Effector memory CD8-positive, alpha-beta T cell (primary cell): ENCODE measurements at places on chromosomes 13 and 19.

DNA sequence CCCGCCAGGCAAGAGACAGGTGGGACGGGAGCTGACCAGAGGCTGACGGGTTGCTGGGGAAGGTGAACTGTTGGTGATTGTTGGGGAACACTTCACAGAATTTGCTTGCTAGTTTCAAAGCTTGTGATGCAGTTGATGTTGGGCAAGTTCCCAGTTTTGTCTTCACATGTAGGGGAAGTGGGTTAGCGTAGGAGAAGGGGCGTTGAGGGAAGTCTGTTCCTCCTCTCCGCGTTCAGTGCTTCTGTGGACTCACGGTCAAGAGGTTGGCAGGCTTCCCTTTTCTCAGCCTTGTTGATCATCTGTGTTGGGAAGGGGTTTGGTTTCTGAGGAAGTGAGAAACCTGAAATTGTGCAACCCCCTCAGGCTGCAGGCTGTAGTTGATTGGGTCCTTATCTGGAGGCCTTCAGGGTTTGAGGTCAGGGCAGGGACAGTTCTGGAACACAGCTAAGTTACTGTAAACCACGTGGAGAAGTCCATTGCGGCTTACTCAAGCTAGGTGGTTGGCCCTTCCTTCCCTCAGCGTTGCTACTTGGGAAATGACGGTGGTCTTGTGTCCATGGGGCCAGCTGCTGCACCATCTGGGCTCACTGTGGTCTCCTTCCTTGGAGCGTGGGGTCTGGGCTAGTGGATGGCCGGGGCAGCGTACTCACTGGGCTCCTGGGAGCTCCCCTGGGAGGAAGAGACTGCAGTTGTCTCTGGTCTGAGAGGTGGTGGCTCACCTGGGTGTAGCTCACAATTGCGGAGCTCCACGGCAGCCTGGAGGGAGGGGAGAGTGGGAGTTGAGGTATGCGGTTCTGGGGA, 7.5 kb downstream of the RPS9 start:
- DNase-seq = no peak

DNA sequence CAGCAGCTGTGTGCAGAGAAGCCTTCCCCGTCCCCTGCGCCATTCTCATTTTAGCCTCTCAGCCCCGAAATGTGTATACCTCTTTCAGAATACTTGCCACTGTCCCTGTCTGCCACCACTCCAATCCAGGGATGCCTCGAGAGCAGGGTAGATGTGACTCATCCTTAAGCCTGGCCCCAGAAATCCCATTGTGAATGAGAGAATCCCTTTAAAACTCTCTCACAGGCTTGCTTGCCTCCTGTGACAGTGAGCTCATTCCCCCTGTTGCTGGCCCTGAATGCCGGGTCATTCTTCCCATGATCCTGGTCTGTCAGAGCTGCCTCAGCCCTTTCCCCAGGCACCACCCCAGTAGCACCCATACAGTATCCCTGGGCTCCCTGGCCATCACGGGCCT, 9.6 kb downstream of the AP2A1 start:
- DNase-seq = no peak

- no peak for DNase-seq
Measured at GRCh38 chr19:11296264-11296663, 304 bp downstream of the TSPAN16 start.

GRCh38 chr13:95858286-95859075, 181.5 kb downstream of the DNAJC3 start:
- no peak for DNase-seq

DNA sequence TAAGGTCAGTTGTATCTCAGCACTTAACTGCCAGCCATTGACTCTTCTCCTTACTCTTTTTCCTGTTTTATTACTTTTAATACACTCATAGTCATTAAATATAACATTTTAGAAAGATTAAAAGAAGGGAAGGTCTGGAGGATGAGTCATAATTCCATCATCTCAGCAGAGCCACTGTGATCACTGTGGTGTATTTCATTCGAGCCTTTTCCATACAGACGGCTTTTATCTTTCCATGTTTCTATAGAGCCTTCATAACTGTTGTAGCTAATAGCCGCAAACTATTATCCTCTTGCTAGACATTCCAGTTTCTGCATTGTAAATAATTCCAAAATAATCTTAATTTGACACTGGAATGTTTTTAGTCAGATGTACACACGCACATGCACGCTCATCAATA, 4.7 kb upstream of the FLT1 start:
- DNase-seq = no peak

DNA sequence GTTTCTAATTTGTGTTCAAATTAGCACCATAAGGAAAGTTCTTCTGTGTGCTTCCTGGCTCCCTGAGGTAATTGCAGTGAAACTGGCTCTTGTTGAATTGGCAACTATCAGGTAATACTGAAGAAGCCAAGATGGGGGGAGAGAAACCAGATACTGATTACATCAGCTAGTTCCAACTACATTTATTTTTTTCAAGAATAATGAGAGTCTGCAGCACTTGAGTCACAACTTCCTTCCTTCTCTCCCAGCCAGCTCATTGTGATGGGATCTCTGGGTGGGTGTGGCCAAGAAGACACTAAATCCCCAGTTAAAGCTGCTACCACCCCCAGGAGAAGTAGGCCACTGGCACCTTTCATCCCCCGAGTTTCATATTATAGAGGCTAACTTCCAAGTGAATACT, 100.7 kb upstream of the RXFP2 start:
- no peak for DNase-seq

GRCh38 chr13:33776239-33776881, 41.6 kb upstream of the RFC3 start:
- no peak for DNase-seq

- DNase-seq = no peak
Measured at GRCh38 chr13:38636761-38637160, 50.1 kb upstream of the FREM2 start.

GRCh38 chr19:30165228-30165813, 206.9 kb upstream of the ZNF536 start:
- no peak for DNase-seq

DNA sequence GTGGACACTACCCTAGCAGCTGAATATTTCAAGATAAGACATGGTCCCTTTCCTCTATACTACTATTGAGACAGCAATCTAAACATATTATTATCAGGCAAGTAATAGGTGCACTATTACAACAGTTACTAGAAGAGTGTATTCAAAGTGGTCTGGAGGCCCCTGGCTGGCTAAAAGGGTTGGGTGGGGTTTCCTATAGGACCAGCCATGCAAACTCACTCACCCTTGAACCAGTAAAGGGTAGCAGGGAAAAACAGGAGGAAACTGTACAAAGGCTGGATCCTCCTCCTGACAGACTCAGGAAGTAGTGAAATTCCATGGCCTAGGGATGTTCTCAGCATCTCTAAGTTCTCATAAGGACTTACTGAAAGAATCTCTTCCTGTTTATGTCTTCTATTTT, 7.7 kb downstream of the SMAD9 start:
- DNase-seq = no peak

DNA sequence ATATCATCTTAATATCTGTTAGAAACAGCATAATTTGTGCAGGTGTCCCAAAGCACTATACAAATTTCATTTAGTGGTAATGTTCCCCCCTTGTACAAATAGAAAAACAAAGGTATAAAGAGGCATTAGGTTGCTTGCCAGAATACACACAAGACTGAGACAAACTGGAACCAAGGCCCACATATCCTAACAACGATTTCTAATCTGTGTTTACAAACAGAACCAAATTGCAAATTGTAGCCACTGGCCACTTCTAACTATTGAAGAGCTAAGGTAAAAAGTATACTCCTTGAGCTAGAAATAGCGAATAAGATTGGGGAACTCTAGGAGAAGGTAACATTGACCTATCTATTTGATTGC, 526.1 kb downstream of the KLF12 start:
- DNase-seq = no peak

DNA sequence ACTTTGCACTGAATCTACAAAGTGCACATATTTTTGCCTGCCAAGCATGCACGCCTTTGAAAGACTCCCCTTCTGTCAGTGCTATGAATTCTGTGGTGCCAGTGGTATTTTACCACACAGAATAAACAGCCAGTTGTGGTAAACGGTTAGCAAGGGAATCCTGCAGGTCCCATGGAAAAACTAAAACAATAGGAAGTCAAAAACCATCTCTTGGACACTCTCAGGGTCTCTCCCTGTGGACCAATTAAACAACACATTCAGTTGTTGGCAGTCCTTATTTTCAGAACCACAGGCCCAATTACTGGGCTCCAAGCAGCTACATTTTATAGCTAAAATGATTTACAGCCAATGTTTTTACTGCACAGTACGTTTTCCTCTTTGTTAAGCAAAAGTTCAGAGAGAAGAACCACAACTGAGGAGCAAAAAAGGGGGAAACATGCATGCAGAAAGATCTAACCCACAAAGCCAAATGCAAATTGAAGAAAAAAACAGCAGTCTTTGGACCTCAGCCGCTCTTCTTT, 116.9 kb downstream of the KCTD12 start:
- no peak for DNase-seq

DNA sequence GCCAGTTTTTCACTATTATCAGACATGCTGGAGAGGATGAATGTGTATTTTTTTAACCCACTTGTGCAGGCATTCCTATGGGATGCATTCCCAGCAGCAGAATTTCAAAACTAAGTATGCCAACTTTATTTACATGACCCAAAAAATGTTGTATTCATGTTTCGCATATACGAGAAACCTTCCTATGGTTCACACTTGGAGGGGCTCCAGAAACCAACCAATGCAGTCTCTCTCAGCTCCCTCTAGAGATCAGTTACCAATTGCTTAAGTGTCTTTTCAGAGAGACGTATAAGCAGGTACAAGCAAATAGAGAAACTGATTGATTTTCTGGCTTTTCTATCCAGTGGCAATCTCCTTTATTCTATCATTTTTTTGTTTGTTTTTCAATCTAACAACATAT, 5.5 kb upstream of the PTOV1 start:
- DNase-seq = no peak

GRCh38 chr19:2769218-2769617, 13.9 kb downstream of the SGTA start:
- DNase-seq = no peak

DNA sequence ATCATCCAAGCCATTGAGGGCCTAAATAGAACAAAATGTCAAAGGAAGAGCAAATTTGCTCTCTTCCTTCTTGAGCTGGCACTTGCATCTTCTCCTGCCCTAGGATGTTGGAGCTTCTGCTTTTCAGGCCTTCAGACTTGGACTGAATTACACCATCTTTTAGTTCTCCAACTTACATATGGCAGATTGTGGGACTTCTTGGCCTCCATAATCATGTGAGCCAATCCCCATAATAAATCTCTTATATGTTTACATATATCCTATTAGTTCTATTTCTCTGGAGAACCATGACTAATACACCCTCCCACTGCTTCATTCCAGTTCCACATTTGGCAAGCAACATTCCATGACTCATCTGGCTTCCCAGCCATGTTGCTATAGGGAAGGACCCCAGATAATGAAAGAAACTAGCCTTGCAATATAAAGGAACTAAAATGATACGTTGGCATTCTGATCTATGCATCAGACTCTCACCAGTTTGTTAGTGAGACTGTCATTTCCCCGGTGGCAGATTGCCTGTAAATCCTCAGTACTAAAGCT, 11.0 kb upstream of the ACOD1 start:
- DNase-seq = no peak

- DNase-seq = no peak
Measured at GRCh38 chr13:73973156-73973555, 161.0 kb downstream of the KLF12 start.

DNA sequence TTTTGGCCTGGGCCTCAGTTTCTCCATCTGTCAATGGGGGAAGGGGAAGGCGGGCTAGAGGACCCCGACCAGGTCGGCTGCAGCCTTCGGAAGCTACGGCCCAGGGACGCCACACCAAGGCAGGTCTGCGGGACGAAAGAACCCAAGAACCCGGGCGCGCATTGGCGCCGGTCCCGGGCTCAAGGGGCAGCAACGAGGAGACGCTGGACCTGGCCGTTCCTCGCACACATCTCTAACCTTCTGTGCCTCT, 739 bp upstream of the ILF3 start:
- no peak for DNase-seq

DNA sequence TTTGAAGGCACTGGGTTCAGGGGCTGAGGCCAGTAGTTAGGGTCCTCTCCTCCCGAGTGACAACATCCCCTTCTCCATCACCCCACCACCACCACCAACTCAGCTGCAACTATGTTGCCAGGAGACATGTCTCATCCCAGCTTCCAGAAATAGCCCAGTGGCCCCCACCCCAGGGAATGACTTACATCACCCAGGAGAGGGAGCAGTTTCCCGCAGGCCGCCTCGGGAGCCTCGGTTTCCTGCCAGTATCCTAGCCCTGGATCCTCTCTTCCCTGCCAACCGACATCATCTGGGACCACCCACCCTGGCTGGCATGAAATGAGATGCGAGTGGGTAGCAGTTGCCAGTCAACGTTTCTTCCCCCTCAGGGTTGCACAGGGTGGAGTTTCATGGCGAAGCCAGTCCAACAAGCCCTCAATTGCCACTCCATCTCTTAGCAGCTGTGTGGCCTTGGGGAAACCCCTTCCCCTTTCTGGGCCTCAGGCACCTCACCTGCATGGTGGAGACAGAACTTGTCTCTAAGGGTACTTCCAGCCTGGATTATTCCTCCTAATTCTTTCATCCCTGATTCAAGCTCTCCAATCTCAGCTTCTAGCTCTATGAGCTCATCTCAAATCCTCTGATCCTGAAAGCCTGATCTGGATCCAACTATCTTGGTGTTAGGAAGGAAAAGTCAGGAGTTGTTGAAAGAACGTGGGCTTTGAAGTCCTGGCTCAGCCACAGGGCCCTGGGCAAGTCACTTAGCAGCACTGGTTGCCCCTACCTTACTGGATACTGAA, 3.9 kb upstream of the GSK3A start:
- no peak for DNase-seq

- no peak for DNase-seq
Measured at GRCh38 chr19:28020619-28021258, 1192.2 kb downstream of the UQCRFS1 start.

DNA sequence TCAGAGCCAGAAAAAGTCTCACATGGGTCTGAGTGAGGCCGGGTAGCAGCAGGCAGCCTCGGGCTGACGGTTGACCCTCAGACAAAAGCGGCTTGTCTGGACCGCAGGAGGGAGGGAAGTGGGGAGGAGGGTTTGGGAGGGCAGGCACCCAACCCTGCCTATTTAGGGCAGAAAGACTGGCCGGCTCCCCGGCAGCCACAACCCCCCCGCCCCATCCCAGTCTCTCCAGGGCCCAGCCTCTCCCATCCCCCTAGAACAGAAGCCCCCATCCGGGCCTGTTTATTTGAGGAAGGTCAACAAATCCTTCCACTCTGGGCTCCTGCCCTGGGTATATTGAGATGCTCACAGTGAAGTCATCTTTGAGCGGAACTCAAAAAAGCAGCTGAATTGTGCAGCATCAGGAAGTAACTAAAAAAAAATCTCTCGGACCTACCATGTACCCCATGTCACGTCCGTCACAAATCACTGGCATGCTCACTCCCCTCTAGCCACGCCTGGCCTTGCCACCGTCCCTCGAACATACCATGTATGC, 6.3 kb downstream of the DACT3 start:
- no peak for DNase-seq

GRCh38 chr19:29259153-29259552, 46.2 kb upstream of the UQCRFS1 start:
- no peak for DNase-seq

DNA sequence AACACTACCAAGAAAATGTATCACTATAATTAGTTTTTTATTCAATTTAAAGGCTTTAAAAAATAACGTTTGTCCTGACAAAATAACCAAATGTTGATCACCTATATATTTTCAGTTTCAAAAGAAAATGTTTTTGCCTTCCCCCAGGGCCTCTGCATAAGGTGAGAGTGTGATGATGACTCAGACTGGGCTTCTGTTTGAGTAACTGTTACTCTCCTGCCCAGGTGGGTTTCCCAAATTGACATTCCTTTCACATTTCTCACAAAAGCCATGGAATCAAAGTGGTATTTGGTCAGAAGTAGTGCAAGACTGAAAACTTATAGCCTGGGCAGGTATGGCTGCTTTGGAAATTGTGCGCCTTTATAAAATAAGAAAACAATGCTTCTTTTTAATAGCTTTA, 180.6 kb downstream of the COG6 start:
- no peak for DNase-seq
